MG63 (cell line): ENCODE measurements at places on chromosomes 3 and 15.

GRCh38 chr15:22827125-22827524, 11.3 kb upstream of the NIPA2 start:
- DNase-seq: no peak

DNA sequence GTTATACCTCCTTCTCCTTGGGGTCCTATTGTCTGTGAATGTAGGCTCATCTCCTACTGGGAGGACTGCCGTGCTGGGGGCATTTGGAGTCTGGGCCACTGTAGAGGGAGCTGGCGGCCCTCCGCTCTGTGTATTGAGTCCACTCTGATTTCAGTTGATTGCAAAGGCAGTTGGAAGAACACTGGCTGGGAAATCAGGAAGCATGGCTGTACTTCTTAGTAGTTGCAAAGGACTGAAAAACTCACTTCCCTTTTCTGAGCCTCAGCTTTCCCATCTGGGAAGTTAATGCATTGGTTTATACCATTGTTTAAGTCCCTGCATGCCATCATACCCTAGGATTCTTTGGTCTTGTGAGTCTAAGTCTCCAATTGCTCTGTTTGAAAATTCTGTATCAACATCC, 46.7 kb downstream of the TMED3 start:
- no peak for DNase-seq

DNA sequence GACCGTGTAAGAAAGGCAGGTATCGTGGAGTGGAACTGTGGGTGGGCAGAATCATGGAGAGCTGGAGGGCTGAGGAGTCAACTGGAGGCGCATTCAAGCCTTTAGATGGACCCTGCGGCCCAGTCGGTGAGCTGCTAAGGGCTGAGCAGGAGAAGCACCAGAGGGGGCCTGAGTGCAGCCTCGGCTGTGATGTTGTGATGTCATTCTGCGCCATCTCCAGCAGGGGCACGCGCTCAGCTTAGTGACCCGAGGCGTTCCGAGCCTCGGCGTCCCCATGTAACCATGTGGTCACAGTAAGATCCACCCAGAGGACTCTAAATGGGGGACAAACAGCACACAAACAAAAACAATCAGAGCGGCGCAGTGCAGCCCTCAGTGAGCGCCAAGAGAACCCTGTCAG, 76.8 kb downstream of the VGLL4 start:
- DNase-seq: no peak

DNA sequence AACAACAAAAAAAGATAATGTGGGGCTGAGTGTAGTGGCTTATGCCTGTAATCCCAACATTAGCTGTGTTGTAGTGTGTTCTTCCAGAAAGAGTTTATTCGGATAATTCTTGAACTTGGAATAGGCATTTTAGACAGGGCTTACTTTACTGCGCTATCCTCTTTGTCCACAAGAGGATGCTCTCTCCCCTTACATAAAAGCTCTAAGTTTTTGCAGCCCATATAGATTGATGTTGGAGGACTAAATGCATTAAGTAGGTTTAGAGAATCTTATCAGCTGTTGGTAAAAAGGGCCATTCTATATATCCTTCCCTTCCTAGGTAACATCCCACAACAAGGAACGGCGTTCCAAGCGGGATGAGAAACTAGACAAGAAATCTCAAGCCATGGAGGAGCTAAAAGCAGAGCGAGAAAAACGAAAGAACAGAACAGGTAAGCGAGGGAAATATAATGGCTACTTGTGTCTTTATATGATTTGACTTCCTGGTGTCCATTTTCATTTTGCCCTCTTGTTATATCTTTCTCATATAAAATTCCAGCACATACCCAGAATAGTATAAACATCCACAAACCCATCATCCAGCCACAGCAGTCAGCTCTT, 27.8 kb upstream of the ITPKA start:
- DNase-seq: no peak

DNA sequence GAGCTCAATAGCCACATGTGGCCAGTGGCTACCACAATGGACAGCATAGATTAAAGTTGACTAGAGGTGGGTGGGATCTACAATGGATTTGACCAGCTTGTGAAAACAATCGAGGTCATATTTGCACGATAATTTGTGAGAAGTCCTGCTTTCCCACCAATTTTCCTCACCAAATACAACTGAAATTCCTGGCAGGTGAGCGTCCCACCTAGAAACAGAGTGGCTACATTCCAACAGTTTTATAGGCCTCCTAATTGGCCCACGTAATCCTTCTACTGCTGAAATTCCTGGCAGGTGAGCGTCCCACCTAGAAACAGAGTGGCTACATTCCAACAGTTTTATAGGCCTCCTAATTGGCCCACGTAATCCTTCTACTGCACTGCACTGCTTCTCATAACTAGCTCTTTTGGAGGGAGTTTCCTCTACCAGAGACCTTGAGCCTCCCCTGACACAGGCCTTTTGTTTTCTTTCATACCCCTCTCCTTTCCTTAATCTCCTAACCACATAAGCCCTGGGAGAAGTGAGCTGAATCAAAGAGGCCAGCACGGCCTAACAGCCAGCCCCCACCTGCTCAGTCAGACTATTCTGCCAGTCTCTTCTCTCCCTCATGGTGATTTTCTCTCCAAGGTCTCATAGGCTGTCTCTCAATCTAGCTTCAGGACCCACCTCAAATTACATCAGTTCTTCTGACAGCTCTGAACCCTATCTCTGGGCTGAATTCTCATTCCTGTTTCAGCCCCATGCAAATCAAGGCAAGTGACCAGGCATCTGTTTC, 80.2 kb downstream of the BFSP2 start:
- DNase-seq: no peak

DNA sequence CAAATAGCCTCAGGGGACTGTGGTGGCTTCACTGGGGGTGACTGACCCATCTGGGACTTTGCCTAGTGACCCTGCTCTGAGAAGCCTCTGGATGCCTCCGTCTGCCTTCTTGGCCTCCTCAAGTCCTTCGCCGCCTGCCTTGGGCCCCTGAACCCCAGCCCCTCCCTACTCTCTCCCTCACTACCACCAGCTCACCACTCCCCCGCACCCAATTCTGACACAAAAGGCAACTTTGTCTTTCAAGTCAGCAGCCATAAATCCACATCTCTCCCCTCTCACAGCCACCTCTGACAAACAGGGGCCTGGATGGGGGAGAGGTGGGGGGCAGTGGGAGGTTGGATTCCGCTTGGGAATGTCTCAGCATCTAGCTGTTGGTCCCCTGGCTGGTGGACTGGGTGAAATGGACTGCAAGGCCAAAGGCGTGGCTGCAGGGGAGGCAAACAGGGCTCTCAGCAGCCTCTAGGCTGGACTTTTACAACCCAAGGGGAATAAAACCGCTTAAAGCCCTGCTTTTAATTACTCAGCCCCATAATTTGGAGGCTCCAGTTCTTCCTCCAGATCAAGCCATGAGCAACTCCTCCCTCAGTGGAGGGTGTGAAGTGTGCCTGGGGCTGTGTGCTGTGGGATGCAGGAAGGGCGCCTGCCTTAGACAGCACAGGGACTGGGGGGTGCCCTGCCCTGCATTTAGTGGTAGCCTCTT, 33.4 kb downstream of the IGDCC3 start:
- DNase-seq: no peak

- DNase-seq: no peak
Observed at GRCh38 chr3:29322586-29322985, 41.7 kb downstream of the RBMS3 start.

DNA sequence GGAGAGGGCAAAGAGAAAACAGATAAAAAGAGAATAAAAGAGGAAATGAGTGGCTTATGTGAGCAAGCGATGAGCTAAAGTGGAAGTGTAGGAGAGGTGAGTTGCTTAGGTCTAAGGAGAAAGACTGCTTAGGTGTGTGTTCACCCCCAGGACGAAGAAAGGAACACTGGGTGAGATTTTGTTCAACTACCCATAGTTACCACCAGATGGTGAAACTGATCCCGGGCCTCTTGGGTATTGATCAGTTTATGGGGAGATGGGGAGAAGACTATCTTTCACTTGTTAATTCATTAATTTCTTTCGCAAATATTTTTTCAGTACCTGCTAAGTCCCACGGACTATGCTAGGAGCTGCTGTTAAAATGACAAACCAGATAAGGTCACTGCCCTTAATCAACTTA, 33.9 kb downstream of the GAP43 start:
- DNase-seq: no peak

GRCh38 chr15:96372554-96372953, 42.1 kb downstream of the NR2F2 start:
- no peak for DNase-seq

GRCh38 chr3:179289295-179289694, 33.5 kb upstream of the ZNF639 start:
- DNase-seq: no peak

DNA sequence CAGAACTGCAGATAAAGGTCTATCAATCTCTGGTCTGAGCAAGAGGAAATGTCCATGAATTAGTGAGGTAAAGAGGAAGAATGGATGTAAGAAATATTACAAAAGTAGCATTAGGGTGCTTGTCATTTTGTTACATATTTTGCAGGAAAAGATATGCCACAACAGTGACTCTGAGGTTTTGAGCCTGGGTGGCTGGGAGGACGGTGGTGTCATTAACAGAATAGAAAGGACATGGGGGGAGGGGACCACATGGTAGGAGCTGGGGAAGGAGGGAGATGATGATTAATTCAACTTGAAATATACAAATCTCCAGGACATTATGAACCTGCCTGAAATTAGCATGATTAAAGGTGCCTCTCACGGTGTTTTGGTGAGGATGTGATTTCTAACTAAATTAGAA, 245.5 kb upstream of the MDFIC2 start:
- DNase-seq: no peak

GRCh38 chr3:30221619-30222018, 384.8 kb upstream of the TGFBR2 start:
- DNase-seq: no peak

- DNase-seq: peak; percentile 31
Observed at GRCh38 chr15:90101130-90101968, 919 bp downstream of the IDH2 start.

- no peak for DNase-seq
Observed at GRCh38 chr3:129793942-129794310, 99.6 kb downstream of the TMCC1 start.

GRCh38 chr3:126213379-126214028, 33.1 kb upstream of the ALDH1L1 start:
- no peak for DNase-seq

- DNase-seq: no peak
Observed at GRCh38 chr3:81871358-81872155, 110.1 kb upstream of the GBE1 start.

- DNase-seq: no peak
Observed at GRCh38 chr3:114356066-114356465, 62.2 kb downstream of the TIGIT start.

DNA sequence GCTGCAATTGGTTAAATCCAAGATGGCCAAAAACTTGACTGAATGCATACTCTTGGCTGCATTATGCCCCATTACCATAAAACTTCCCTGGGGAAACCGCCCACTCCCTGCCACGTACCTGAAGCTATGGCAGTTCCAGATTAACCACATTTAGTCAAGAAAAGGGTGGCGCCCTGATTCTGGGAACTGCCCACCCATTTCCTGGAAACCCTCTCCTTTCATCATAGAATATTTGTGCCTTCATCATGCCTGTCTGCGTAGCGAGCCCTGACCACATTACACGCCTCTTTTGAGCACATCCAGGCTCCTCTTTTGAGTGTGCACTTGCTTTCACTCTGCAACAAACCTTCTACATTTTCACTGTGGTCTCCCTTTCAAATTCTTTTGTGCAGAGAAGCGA, 5.2 kb downstream of the LINS1 start:
- DNase-seq: no peak

GRCh38 chr3:139830817-139831216, 104.2 kb upstream of the CLSTN2 start:
- no peak for DNase-seq

DNA sequence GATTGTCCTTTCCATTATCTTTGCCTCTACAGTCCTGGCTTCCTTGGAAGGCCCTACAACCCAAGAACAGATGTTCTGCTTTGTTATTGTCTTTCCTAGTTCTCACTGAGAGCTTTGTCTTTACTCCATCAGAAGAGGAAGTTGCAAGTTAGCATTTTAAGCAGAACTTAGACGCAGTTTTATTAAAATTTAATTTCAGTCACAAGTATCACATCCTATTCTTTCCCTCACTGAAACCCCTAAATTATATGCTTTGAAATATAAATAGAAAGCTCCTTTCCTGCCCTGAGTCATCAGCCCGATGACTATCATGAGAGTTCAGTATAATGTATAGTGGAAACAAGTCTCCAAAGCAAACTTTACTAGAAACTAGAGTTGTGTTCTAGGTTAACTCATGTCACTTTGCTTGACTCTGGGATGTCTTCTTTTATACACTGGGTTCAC, 291.2 kb upstream of the RBMS3 start:
- no peak for DNase-seq

DNA sequence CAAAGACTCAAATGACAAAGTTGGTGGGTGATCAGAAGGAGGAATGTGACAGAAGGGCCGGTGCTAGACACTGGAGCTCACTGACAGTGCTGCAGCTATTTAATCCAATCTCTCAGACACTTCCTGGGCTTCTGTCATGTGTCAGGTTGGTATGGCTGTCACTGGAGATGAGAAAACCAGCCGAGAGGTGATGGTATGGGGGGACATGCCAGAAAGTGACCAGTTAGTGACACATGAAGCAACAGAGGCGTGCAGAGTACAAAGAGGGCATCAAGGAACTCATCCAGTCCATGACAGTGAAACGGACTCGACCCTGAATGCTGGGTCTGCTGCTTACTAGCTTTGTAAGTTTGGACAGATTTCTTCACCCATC, 219.5 kb downstream of the CADPS start:
- DNase-seq: no peak

DNA sequence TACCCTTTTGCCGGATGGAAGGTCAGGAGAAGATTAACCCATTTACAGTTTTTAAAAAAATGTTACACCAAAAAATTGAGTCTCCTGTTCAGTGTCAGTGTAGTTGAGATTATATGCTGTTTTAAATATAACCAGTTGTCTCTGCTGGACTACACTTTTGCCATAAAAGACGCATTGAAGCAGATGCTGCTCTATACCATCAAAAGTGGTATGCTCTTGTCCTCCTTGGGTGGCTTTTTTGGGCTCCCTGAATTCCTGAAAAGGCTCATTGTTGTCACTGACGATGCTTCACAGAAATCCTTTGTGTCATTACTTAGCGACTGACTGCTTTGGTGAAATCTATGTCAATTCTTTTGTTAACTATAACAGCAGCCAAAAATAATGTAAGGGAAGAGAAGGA, 133.9 kb upstream of the SKOR1 start:
- DNase-seq: no peak
